ENCODE measurements at places on chromosomes 2 and 18. TPM values are rescaled to one million over a fixed set of nuclear protein-coding genes. Genes with fewer than 3 reads are reported as not detected.

OTOS gene
- not detected for total RNA-seq

CD207 gene
- not detected for total RNA-seq

ANKRD30BL gene
- total RNA-seq = not detected

LYPD6 gene
- total RNA-seq = not detected

CTAGE1 gene
- not detected for total RNA-seq

ICOS gene
- total RNA-seq = 80.0 TPM

IHH gene
- not detected for total RNA-seq

KCNK3 gene
- total RNA-seq = not detected

Measured in activated CD8-positive, alpha-beta memory T cell treated with anti-CD3 and anti-CD28 coated beads for 36 hours (primary cell).